ENCODE measurements at places on chromosomes 2 and 18.

DNA sequence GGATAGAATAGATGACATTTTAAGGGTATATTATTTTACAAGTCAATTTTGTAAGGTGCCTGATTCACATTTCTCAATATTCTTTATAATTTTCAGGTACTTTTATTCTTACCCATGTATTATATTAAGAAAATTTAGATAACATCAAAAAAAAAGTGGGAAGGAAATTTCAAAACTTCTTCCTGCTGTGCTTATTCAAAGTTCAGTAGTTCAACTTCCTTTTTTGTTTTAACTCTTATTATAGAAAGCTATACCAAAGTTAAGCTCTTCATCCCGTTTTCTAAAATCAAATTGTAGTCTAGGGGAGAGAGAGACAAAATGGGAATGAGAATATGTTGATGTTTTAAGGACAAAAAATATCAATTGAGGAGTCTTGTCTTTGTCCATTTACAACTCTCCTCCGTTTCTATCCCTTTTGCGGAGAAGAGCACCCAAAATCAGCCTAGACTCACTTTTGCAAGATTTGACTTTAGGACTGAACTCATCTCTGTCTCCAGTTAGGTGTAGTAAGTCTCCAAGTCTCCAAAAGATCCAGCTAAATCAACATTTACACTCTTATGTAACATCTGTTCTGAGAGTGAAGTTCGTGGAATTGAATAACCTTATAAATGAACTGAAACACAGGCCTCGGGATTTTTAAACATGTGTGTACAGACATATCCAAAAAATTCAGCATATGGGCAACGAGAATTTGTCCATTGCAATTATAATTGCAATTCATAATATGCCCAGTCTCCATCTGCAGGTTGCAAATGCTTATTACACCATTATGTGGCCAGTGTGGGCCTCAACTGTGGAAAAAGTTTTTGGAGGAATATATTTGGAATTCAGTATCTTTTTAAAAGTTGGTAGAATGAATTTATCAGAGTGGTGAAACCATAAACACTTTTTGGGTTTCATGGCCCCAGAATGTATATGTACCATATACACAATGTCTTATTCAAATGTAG is 23.9 kb downstream of the FAM124B start:
- no peak for DNase-seq

- DNase-seq, result no peak
Measured at GRCh38 chr2:194559964-194560363, 1097.1 kb upstream of the SLC39A10 start.

- no peak for DNase-seq
Measured at GRCh38 chr2:26534865-26535662, 57.1 kb upstream of the OTOF start.

- DNase-seq, result no peak
Measured at GRCh38 chr2:66982766-66983165, 414.4 kb upstream of the ETAA1 start.

DNA sequence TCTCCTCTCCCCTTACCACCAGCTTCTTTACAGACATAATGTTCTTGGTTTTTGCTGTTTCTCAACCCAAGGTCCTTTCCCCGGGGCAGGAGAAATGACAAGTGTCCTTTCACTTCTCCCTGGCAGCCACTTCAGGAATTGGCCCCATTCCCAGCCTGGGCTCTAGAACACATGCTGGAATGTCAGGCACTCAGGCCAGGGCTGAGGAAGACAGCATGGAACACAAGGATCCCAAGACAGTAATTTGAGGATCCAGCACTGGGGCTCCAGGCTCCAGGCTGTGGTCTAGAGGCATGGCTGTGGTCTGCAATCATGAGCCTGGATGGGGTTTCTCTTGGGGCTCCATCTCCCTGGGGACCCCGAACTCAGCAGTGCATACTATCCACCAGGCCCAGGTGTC is 201.4 kb downstream of the CELF4 start:
- no peak for DNase-seq

DNA sequence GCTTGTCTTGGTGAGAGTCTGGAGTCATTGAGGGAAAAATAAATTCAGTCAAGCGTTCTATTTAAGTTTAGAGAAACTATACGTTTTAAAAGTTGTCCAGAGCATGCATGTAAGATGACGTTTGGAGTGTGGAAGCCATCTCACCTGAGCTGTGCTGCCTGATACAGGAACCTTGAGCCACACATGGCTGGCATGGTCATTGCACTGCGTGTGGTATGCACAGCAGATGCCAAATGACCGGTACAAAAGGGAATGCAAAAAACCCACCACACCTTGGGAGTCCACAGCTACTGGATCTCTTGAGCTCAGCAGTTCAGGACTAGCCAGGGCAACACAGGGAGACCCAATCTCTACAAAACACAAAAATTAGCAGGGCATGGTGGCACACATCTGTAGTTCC is 4.3 kb downstream of the MZT2B start:
- no peak for DNase-seq

GRCh38 chr2:69034845-69035244 is 21.9 kb downstream of the ANTXR1 start:
- DNase-seq, result no peak

- no peak for DNase-seq
Measured at GRCh38 chr2:169964740-169965139, 137.5 kb downstream of the UBR3 start.

DNA sequence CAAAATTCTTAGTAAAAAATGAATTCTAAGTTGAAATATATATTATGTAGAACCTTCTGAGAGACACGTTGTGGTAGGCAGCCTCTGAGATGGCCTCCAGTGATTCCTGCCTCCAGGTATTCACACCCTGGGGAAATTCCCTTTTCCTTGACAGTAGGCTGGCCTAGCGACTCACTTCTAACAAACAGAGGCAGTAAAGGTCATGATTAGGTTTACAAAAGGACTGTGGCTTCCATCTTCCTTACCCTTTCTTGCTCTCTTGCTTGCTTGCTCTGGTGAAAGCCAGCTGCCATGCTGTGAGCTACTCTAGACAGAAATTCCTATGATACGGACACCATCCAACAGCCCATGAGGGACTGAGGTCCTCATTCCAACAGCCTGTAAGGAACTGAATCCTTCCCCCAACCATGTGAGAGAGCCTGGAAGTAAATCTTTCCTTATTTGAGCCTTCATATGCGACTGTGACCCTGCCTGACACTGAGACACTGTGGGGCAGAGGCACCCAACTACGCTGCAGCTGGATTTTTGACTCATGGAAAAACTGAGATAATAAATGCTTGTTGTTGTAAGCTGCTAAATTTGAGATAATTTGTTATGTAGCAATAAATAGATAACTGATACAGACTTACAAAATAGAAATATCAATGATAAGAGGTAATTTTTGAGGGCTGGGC is 32.7 kb upstream of the SERTAD2 start:
- no peak for DNase-seq

GRCh38 chr18:56509656-56510055 is 128.7 kb downstream of the TXNL1 start:
- no peak for DNase-seq

DNA sequence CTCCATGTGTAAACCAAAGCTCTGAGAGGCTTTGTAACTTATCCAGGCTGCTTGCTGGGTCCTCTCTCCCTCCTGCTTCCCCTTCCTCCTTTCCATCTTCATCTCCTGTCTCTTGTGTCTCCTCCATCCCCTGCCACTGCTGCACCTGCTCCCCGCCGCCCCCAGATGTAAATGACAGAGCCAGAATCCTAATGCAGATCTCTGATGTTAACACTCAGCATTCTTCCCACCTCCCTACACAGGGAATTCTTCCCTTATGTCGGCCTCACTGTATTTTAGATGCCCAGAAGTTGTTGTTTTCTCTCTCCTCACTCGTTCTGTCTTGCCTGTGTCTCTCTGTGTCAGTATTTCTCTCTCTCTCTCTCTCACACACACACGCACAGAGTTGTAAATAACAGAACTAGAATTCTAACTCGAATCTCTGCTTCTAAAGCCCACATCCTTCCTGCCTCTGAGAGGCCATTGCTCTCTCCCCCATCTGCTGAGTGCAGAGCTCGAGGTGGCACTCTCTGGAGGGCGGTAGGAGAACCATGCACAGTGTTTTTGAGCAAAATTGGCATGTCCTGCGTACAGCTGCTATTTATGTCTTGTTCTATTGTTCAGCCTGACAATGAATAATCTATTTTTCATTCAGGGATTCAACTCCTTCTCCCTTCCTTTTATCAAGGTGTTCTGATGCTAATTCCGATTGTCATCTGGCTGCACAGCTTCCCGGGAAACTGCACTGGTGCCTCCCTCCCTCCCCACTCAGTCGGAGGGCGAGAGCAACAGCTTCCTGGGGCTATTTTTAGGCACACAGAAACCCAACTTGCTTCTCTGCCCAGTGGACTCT is 219.9 kb downstream of the SH3RF3 start:
- peak; percentile 50 for DNase-seq

- DNase-seq, result no peak
Measured at GRCh38 chr2:219289537-219290361, 10.6 kb downstream of the DNAJB2 start.

DNA sequence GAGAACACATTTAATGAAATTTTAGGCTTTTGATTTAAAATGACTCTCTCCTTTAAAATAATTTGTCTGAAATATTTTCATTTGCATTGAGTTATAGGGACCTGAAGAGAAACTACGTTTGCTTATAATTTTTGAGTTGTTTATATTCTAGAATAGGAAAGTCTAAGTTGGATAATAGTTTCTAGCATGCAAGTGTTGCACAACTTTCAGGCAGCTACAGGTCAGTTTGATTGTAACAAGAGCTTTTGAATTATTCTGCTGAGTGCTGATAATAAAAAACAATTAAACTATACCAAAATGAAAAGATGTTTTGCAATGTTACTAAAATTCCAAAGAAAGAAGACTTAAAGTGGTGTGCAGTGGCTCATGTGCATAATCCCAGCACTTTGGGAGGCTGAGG is 71.0 kb downstream of the PDE1A start:
- DNase-seq, result no peak

- DNase-seq, result no peak
Measured at GRCh38 chr2:43214253-43214652, 12.2 kb downstream of the ZFP36L2 start.

- no peak for DNase-seq
Measured at GRCh38 chr18:11794195-11794594, 57.0 kb upstream of the CHMP1B start.

DNA sequence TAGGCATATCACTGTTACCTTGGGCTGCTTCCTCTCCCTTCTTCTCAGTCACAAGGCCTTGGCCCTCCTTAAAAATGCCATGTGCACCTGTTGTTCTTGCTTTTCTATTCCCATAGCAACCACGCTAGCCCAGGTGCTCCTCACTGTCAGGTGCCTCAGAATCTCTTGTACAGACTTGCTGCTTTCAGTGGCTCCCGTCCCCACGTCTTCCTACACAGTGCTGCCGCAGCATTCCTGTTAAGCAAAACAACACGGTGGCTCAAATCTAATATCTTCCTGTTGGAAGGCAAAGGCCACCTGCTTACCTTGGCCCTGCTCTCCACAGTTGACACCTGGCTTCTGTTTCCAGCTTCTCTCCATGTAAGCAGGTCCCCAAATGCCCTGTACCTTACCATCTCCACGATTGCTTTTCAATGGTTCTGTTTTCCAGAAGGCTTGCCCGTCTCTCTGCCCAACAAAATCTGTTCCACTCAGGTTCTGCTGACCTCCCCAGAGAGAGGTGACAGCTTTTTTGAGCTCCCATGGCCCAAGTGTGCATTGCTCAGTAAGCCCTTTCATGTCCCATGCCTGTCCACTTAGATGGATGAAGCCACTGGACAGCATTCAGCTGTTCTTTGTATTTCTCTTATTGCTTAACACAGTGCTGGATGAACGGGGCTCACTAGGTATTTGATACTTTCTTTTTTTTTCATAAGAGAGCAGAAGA is 240.4 kb downstream of the PRKCE start:
- DNase-seq, result no peak

- DNase-seq, result no peak
Measured at GRCh38 chr2:228916416-228917090, 354.5 kb downstream of the PID1 start.

DNA sequence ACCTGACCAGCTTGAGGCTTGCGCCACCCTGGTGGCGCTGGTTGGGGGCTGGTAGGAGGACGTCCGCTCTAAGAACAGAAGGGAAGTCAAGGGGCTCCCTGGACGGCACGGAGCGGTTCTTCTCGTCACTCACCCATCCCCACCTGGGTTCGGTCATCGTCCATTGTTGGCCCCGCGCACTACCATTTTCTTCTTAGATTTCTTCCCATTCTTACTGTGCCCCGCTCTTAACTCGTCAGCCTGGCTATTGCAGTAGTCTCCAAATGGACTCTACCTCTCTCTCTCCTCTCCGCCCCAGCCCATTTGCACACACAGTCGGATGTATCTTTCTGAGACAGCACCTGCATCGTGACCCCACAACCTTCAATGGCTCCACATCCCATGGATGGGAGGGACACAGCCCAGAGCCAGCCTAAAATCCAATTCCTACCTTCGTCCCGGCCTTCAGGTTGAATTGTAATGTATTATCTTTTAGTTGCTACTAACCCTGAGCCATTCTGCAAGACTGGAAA is 814 bp upstream of the RAB1A start:
- DNase-seq, result no peak

DNA sequence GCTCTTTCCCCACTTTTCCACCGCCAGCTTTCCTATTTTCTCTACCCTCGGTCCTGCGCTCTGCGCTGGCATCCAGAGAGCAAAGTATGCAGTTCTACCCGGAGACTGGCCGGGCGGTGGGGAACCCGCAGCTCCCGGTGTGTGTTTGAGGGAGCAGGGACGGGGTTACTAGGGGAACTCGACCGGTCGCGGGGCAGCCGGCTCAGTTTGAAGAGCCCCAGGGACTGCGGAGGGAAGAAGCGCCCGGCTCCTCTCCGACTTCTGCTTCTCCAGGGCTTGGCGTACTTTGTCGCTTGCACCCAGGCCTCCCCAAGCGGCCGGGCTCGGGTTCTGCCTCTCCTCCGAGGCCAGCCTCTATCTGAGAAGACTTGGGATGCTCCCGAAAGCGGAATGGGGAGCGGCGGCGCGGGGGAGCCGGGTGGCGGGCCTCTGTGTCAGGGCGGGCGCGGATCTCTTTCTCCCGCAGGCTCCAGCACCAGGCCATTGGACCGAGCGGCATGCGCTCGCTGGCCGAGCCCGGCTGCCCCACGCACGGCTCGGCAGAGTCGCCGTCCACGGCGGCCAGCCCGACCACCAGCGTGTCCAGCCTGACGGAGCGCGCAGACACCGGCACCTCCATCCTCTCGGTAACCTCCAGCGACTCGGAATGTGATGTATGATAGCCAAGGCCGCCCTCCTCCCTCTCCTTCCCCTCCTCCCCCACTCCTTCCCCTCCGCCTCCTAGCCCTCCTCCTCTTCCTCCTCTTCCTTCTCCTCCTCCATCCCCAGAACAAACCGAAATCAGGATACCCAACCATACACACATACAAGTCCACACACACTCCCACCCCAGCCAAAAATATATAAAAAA is 2.8 kb downstream of the SIX3 start:
- DNase-seq, result no peak

GRCh38 chr18:23069481-23069880 is 65.8 kb upstream of the CABLES1 start:
- no peak for DNase-seq

GRCh38 chr18:35611518-35611917 is 30.0 kb downstream of the GALNT1 start:
- DNase-seq, result no peak

DNA sequence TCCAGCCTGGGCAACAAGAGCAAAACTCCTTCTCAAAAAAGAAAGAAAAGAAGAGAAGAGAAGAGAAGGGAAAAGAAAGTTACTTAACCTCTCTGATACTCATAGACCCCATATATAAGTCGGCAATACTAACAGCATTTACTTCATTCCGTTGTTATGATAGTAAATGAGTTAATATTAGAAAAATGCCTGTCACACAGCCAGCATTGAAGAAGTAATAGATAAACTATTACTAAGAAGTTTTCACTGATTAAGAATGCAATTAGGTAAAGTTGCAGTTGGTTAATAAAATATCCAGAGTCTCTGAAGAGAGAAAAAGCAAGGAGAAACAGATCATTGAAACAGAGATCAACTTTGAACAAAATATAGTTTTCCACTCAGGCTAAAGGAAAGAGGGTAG is 161.3 kb upstream of the UBE2E3 start:
- DNase-seq, result no peak
